Amniotic epithelial cell (primary cell): ENCODE measurements at places on chromosomes 7 and 10.
A peak's percentile ranks its signal among the peaks of the same experiment; 100 is the strongest.

- DNase-seq = no peak
These were observed 358.1 kb upstream of the TPK1 start for GRCh38 chr7:145193951-145194350.

DNA sequence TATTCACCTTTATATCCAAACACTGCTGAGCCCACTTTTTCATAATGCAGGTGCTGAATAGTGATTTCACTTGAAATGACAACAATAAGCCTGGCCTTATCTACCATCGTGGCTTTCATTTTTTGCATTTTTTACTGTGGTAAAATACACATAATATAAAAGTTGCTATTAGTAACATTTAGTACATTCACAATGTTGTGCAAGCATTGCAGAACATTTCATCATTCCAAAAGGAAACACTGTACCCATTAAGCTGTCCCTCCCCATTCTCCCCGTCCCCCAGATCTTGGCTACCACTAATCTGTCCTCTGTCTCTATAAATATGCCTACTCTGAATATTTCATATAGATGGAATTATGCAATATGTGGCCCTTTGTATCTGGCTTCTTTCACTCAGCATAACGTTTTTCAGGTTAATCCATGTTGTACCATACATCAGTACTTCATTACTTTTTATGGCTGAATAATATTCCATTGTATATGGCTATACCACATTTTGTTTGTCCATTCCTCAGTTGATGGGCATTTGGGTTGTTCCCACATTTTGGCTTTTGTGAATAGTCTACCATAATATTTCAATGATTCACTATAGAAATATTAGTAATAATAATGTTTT lies 68.5 kb upstream of the ARID5B start:
- DNase-seq = peak; percentile 90

DNA sequence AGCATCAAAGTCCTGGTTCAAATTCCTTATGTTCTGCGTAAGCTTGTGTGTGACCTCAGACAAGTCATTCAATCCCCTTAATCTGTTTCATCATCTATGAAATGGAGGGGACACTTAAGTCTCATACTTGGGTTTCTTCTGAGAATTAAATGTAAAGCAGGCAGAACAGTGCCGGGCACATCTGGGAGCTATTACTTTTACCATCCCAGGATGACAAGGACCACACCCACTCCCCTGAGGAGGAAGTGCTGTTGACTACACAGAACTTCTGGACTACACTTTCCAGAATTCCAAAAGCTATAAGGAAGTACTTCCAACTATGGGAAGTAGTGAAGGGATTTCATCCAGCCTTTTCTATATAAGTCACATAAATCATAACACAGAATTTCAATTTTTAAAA lies 294.9 kb downstream of the IPMK start:
- no peak for DNase-seq

GRCh38 chr10:15595260-15595659 lies 124.5 kb downstream of the ITGA8 start:
- no peak for DNase-seq

GRCh38 chr7:25389489-25390106 lies 161.3 kb upstream of the NPVF start:
- peak; percentile 52 for DNase-seq

DNA sequence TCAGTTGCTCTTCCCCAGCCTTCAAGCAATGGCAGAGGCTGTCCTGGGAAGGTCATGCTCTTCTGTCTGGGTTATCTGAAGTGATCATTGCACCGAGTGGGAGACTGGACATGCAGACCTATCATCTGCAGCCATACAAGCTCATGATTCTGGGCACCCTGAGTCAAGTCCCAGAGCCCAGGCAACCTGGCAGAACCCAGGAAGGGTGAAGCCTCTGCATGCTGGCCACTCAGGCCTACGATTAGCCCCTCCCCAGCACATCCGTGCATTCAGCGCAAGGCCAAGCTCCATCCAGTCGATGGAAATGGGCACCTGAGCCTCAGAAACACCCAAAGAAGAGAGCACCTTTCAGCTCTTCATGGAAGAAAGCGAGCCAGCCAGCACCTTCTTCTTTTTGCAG lies 261.8 kb downstream of the PAXIP1 start:
- DNase-seq = no peak

- no peak for DNase-seq
These were observed 47.8 kb downstream of the PRKCQ start for GRCh38 chr10:6532321-6532720.

- no peak for DNase-seq
These were observed 48.4 kb upstream of the HABP2 start for GRCh38 chr10:113504423-113504822.

DNA sequence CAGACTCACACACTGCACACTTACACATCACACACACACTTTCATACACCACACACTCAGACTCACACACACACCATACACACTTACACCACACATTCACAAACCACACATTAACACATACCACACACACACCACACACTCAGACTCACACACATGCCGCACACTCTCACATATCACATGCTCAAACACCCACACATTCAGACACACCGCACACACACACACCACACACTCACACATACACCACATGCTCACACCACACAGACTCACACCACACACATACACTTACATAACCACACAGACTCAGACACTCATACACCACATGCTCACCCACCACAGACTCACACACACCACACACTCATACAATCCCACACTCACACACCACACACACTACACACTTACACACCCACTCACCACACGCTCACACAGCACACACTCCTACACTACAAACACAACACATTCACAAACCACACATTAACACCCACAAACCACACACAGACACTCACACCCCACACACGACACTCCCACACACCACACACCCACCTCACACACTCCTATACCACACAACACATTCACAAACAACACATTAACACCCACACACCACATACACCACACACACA lies 125.4 kb downstream of the EVX1 start:
- no peak for DNase-seq

GRCh38 chr7:93751421-93751820 lies 139.1 kb downstream of the TFPI2 start:
- DNase-seq = no peak

GRCh38 chr10:2908851-2909630 lies 158.3 kb upstream of the PFKP start:
- DNase-seq = no peak
